ENCODE measurements at places on chromosomes 7 and 10. TPM values are rescaled to one million over a fixed set of nuclear protein-coding genes. Genes with fewer than 3 reads are reported as not detected.

The CFTR gene
- 0.01 TPM for polyA plus RNA-seq

The LIPJ gene
- polyA plus RNA-seq: not detected

DNA sequence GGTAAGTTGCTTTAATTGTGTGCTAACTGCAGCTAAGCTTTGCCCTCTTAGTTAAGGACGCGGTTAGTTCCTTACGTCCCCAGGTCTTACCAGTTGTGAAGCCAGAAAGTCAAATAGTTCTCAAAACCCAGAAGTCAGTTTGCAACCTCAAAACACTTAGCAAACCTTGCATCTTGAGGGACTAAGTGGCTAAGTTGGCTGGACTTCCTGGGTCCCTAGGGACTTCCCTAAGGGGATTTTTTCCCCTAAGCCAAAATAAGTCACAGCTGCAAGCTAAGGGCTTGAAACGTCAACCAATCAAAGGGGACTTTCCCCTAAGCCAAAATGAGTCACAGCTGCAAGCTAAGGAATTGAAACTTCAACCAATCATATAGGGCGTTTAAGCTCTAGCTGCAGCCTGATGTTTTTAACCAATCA lies 36.2 kb upstream of the HECW1 start:
- DNase-seq: peak; percentile 10

The NKX1-2 gene
- polyA plus RNA-seq: not detected

- DNase-seq: no peak
These were observed 20.7 kb downstream of the ZMIZ2 start for GRCh38 chr7:44769376-44769775.

DNA sequence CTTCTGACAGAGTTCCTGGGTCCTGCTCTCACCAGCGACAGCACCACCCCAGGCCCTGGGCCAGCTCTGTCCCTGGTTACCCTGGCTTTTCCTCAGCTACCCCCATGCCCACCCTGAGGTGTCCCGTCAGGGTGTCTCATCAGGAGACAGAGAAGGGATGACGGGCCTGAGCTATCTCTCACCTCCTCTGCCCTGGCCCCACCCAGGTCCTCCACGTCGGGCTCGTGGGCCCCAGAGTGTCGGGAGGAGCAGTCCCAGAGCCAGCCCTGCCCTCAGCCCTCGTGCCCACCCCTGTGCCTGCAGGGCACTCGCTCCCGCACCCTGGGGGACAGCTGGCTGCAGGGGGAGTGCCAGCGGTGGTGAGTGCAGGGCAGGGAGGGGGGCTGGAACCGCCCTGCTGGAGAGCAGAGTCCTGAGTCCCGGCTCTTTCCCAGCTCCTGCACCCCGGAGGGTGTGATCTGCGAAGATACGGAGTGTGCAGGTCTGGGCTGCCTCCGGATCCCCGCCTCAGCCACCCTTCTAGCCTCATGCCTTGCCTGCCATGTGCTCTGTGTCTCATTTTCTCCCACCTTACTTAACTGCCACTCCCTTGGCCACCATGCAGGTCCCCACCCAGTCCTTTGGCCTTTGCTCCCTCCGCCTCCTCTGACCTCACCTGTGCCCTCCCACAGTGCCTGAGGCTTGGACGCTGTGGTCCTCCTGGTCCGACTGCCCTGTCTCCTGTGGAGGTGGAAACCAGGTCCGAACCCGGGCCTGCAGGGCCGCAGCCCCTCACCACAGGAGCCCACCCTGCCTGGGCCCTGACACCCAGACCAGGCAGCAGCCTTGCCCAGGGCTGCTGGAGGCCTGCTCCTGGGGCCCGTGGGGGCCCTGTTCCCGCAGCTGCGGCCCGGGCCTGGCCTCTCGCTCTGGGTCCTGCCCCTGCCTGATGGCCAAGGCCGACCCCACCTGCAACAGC lies 16.7 kb upstream of the ZNF862 start:
- no peak for DNase-seq

DNA sequence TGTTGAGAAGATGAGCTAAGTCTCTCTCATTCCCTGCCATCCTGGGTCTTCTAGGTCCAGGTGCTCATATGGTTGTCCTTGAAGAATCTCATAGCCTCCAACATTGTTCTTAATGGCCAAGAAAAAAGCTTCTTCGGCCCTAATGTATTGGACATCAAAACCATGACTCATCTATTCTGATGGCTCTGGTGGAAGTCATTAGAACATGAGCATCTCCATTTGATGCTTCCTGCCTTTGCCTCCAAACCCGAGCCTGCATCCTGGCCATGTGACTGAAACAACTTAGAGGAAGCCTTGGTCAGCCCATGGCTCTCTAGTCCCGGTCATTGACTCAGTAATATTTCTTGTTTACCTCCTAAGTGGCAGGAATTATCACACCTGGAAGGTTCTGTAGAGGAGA lies 264.1 kb upstream of the FZD8 start:
- no peak for DNase-seq

DNA sequence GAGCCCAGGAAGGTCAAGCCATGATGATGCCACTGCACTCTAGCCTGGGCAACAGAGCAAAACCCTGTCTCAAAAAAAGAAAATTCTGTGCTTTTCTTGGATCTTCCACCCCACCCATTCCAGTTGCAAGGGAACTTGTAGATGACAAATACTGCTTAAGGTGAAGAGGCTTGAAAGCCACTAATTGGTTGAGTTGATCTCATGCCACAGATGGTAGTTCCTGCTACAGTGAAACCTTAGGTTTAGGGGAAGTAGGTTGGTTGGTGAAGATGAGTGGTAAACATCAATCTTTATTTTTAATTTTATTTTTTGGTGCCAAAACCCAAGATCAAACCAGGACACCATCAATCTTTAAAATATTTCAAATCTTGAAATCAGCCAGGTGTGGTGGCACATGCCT lies 2.9 kb upstream of the GDI2 start:
- DNase-seq: no peak

- DNase-seq: no peak
These were observed 32.7 kb upstream of the RBAK start for GRCh38 chr7:5012985-5013384.

DNA sequence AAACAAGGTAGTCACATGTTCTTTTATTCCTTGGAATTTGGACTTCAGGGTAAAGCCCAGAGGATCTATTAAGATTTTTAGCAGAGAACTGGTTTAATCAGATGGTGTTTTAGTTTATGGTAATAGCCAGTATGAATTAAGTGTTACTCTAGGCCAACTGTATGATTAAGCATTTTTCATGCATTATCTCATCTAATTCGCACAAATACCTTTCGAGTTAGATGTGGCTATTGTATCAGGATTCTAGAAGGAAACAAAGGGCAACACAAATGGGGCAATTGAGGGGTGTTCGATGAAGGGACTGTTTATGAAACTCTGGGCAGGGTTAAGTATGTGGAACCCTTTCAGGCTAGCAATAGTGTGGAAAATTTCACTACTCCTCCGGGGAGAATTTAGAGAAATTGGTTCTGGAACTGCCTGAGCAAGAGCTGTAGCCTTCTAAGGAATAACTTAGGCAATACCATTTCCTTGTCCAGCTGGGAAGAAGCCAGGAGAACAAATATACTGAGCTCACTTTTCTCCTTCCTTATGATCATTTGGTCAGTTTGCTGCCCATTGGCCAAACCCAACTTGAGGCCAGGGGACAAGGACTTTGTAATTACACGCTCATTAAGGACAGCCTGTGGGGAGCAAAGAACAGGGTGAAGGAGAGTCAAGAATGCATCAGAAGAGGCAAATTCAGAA lies 319.0 kb upstream of the FZD1 start:
- DNase-seq: peak; percentile 78

DNA sequence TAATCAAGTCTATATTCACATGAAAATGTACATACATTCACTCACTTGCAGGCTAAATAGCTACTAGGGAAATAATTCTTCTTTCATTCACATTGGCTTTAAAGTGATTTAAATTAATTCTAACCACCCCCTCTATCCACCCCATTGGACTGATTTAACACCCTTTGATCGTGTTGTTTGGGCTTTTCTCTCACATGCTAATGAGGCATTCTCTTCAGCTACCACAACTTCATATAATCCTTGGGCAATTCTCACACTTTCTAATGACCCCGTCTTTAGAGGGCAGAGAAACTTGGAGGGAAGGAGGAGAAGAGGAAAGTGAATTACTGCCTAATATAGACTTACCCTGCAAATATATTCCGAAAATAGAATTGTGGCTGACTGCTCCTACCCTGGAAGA lies 24.6 kb downstream of the GRM3 start:
- DNase-seq: no peak

The NRCAM gene
- polyA plus RNA-seq: 2.2 TPM

The LLCFC1 gene
- not detected for polyA plus RNA-seq

DNA sequence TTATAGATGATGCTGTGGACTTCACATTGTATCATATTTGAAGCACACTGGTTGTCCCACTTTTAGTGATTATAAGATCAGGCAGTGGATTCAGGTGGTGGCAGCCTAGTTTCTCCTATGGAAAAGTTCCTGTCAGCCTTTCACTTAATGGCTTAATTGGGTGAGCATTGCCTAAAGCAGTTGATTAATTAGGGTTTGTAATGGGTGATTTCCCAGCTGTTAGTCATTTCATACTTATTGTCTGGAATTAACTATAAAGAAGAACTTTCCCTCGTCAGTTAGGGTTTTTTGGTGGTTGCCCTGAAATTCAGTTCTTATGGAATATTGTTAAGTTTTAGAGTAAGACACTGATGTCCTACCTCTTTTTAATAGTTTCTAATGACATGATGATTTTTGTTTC lies 78.8 kb downstream of the SLC25A40 start:
- DNase-seq: no peak

The GPR85 gene
- 3.0 TPM for polyA plus RNA-seq

The COBL gene
- polyA plus RNA-seq: 0.07 TPM

- no peak for DNase-seq
These were observed 51.0 kb downstream of the AMZ1 start for GRCh38 chr7:2738766-2739549.

The CYTH3 gene
- polyA plus RNA-seq: 73.3 TPM

The AKR1D1 gene
- not detected for polyA plus RNA-seq

The DNAJC12 gene
- 2.3 TPM for polyA plus RNA-seq

GRCh38 chr7:90569368-90569767 lies 26.8 kb upstream of the CDK14 start:
- peak; percentile 27 for DNase-seq

- peak; percentile 14 for DNase-seq
These were observed 282.3 kb downstream of the TWIST1 start for GRCh38 chr7:18835001-18835690.

- DNase-seq: no peak
These were observed 44.8 kb downstream of the TNPO3 start for GRCh38 chr7:129010075-129010474.

The IPMK gene
- 2.5 TPM for polyA plus RNA-seq

GRCh38 chr10:102419269-102420180 lies 940 bp upstream of the PSD start:
- no peak for DNase-seq

DNA sequence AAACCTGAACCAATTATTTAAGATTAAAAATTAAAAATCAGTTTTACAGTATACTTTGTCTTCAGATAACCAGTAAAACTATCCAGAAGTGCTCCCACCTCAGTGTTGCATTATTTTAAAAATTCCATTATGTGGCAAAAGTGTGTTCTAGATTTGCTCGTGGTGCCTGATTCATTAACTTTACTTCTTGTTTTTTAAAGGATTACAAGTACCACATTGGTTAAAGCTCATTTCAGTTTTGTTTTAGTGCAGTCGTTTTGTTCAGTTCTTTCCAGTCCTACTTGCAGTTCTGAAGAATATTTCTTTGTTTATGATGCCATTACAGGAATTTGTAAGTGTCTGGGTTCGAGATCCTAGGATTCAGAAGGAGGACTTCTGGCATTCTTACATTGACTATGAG lies 69.0 kb downstream of the SNX10 start:
- no peak for DNase-seq

DNA sequence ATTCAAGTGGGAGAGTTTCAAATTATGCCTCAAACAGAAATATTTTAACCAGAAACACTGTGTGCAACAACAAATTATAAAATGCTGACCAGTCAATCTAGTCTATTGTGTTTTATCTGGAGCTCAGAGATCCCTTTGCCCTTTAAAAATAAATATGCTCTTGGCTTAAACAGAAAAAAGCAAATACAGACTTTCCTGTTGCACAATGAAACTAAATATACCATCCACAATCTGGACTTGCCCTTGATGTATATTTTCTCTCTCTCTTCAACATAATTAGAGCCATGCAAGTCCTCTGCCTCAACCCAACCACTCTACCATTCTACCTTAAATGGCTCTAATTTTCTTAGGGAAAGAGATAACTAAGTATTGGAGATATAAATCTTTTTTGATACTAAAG lies 34.9 kb downstream of the ASAH2 start:
- DNase-seq: no peak

GRCh38 chr10:21662635-21663034 lies 128.6 kb downstream of the MLLT10 start:
- no peak for DNase-seq

The SAMD9L gene
- 8.6 TPM for polyA plus RNA-seq

DNA sequence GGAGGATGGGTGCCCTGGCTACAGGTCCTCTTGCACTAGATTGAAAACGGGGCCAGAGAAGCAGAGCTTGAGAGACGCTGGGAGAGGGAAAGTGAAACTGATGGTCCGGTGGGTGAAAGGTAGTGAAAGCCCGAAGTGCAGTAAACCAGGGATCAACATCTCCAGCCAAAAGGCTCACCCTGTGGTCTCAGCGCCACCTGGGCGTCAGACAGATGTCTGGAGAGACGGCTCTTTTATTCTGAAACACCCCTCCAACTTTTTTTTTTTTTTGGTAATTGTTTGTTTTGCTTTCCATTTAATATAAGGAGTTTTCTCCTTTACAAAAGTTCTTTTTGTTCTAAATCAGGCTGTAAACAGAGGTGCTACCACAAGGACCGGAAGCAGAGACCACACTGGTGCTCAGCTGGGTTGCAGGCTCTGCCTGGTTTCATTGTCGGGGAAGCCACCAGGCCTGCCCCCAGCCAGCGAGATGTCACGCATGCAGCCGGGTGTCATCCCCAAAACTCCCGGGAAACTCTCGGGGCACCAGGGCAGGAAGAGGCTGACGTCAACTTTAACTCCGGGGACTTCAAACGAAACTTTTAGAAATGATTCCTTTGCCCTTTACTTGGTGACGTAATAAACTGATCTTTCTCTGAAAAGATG lies 11.2 kb downstream of the IL2RA start:
- DNase-seq: peak; percentile 71

The PRTFDC1 gene
- polyA plus RNA-seq: 32.7 TPM
